GM23338 (cell line): ENCODE measurements at places on chromosomes 3 and 15. TPM values are rescaled to one million over a fixed set of nuclear protein-coding genes. Genes with fewer than 3 reads are reported as not detected.
A peak's percentile ranks its signal among the peaks of the same experiment; 100 is the strongest.

SNRPA1 gene
- total RNA-seq = 128 and 170 TPM in 2 replicates

DNA sequence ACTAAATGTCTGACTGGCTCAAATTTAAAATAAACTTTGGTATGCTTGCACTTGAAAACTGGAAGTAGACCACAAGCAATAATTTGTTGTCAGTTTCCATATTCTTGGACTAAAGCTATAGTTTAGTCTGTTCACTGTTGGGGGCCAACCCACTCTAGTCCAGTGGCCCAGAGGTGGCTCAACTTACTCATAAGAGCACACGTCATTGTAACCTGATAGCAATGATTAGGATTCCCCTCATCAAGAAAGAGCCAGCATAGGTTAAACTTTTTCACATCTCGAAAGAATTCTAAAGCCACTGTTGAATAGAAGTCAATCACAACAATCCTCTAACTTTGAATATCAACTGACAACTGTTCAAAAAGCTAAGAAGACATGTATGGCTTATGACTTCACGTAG lies 147.0 kb downstream of the MEIS2 start:
- no peak for DNase-seq

GRCh38 chr3:192481638-192482037 lies 245.7 kb downstream of the FGF12 start:
- no peak for DNase-seq

DNA sequence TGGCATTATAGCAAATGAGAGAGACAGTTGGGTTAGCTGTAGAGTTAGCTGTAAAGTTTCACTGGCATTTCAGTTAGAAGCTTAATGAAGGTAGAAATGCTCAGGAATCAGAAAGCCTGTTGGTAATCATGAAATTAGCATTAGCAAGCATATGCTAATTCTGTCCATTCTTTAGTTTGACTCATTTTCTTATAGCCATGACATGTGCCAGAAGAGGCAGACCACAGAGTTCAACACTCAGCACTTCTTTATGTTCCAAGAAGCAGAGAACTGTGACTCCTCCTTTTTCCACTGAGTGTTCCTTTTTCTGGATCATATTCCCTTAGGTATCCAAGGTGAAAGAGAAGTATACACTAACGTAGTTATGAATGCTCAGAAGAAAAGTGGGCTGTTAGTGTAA lies 276.2 kb upstream of the SGO1 start:
- DNase-seq = peak; percentile 10

DNA sequence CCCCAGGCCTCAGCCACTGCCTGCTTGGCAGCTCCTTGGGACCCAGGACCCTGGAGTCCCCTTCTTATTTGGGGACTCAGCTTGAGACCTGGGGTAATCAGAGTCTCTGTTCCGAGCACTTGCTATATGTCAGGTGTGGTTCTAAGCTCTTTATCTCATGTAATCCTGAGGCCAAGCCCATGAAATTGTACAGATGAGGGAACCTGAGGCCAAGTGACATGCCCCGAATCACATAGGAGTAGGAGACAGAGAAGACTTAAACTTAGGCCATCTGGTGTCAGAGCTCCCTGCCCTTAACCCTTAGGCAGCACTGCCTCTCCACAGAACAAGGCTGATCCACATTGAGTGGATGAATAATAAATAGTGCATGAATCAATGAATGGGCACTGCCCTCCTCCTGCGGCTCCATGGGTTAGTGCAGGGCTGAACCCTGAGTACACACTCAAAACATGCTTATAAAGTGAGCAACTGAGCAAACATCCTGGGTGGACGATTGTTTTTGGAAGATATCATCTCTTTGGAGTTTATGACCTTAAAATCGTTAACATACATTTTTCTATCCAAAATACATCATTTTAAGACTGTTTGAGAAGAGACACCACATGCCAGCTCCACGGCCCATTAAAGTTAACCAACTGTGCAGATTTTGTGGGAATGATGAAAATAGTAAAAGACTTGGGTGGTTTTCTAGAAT lies 33.2 kb upstream of the IQSEC1 start:
- no peak for DNase-seq

DNA sequence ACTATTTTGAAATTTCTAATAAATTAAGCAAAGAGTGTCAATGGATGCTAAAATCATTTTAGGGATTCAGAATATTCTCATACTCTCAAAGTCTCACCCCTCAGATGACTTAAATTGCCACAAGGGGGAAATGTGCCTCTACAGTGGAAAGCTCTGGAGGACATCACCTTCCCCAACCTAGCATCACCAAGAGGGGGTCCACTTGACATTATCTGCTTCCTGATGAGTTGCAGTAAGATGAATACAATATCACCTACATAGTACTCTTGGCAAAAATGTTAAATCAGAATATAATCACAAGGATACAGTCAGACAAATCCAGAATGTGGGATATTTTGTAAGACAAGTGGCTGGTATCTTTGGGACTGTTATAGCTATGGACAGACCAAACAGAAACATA lies 290.1 kb downstream of the MFSD1 start:
- no peak for DNase-seq
